ENCODE measurements at places on chromosomes 3 and 15.

DNA sequence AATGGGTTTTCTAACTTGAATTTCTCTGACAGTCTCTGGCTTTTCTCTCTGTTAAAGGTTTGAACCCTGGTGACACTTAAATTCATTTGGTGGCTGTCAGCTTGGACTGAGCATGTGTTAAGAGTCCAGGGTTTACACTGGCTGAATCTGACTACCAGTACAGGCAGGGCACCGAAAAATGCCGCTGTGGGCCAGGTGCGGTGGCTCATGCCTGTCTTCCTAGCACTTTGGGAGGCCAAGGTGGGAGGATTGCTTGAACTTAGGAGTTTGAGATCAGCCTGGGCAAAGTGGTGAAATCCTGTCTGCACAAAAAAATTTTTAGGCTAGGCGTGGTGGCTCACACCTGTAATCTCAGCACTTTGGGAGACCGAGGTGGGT lies 1.8 kb downstream of the MANF start:
- no peak for DNase-seq

DNA sequence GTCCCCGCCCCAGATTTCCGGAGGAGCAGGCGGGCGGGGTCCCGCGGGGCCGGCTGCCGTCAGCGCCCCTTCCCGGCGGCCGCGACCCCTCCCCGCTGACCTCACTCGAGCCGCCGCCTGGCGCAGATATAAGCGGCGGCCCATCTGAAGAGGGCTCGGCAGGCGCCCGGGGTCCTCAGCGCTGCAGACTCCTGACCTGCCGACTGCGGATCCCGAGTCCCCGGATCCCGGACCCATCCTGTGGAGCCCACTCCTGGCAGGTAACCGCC lies at the start of gene TRH:
TRH (plus strand) TSS at position 157 of the 269 bp plus-strand sequence. CDS start 1,097 bp downstream, outside the sequence.
- DNase-seq: no peak

GRCh38 chr3:46440531-46441294 lies 24.0 kb downstream of the LTF start:
- peak; percentile 23 for DNase-seq

GRCh38 chr3:45593708-45594601 lies 596 bp upstream of the LIMD1 start:
- peak; percentile 79 for DNase-seq
